ENCODE measurements at places on chromosomes 7 and 10.

DNA sequence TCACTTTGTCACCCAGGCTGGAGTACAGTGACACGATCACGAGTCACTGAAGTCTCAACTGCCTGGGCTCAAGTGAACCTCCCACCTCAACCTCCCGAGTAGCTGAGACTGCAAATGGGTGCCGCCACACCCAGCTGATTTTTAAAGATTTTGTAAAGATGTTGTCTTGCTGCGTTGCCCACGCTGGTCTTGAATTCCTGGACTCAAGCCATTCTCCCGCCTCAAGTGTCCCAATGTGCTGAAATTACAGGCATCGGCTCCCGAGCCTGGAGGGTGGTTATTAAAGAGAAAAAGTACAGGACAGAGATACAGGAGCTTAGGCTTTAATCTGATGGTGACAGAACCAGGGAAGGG lies 55.1 kb downstream of the KCTD7 start:
- no peak for DNase-seq

- DNase-seq: no peak
Observed at GRCh38 chr10:108180878-108181277, 1016.4 kb upstream of the SORCS1 start.

- DNase-seq: no peak
Observed at GRCh38 chr7:146185844-146186243, 69.2 kb downstream of the CNTNAP2 start.

DNA sequence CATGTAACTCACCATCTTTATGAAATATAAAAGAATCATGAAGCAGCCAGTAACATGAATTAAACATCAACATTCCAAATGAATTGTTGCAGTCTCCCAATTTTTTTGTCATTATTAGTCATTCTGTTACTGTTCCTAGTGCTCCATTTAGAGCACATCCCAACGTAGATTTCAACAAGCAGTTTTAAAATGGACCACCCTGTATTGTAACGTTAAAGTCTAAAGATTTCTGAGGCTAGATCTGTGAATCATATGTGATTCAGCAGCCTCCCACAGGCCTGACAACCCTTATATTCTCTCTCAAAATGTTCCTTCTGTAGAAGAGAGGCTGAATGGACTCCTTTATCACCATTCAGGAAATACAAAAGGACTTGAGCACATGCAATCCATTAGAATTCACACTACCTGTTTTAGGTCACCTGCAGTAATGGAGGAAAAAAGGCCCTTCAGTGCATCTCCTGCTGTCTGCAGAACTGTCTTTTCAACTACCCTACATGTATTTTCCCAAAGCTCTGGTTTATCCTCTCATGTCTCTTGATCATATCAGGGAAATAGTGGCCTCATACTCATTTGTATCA lies 81.4 kb downstream of the CACNA2D1 start:
- no peak for DNase-seq

DNA sequence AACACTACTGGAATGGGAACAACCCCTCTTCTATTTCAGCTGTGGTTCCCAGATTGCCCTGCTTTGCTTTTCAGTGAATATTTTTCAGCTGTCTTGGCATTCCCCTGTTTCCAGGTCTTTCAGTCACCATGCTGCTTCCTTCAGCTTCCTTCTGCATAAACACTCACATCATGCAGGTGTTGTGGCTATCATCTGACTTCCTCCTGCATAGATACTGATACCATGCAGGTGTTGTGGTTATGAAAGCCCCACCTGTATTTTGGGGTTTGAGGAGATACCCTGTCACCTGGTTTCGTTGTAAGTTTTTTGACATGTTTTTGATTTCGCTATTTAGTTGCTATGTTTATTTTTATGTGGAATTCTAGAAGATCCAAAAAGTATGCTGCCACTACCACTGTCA lies 71.5 kb downstream of the SLC35B4 start:
- no peak for DNase-seq

DNA sequence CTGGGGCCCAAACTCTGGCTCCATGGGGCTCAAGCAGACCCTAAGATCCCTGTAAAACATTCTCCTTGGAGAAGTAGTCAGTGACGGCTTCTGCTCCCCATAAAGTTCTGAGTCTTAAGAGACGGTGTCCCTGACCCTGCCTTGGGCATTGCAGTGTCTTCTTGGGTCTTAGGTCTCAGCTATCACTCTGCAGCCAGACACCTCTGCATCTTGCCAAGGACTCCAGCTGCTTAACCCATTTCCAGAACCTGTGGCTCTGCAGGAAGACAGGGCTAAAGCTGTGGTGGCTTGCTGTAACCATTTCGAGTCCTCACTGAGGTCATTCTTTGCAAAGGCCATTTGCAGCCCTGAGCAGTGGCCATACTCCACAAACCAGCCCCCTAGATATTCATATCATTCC lies 337.1 kb upstream of the ZMIZ1 start:
- DNase-seq: no peak

- DNase-seq: no peak
Observed at GRCh38 chr10:115951242-115951641, 321.8 kb downstream of the GFRA1 start.

- no peak for DNase-seq
Observed at GRCh38 chr7:112876877-112877276, 86.7 kb upstream of the TMEM168 start.

- DNase-seq: peak; percentile 44
Observed at GRCh38 chr10:59006511-59007306, 169.7 kb upstream of the PHYHIPL start.

- no peak for DNase-seq
Observed at GRCh38 chr7:108578937-108579336, 9.3 kb downstream of the DNAJB9 start.

DNA sequence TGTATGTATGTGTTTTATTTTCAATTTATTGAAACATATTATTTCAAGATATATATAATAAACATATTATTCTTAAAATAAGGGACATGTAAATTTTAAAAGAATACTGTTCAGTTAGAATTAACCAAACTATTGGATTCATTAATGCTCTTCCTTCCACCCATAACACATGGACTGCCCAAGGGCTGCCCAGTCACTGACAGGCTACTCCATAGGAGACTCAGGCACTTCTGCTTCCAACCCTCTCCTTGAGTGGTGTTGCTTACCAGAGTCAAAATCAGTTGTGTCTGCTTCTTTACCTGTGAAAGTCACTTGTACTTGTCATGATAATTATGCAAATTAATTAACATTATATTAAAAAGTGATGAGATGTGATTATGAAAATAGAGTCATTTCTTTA lies 9.8 kb upstream of the GPR37 start:
- no peak for DNase-seq

GRCh38 chr10:89351780-89352597 lies 24.2 kb downstream of the IFIT3 start:
- peak; percentile 55 for DNase-seq

- DNase-seq: no peak
Observed at GRCh38 chr7:116337800-116338199, 127.5 kb downstream of the TES start.

GRCh38 chr10:119101366-119102098 lies 2.4 kb upstream of the DENND10 start:
- no peak for DNase-seq

- DNase-seq: no peak
Observed at GRCh38 chr7:122304319-122304975, at the start of gene FEZF1. TSS of gene FEZF1 (minus strand) at chr7:122304750. CDS start at chr7:122304437, 313 bp downstream.

- DNase-seq: no peak
Observed at GRCh38 chr7:120564145-120564544, 291.2 kb downstream of the KCND2 start.

- DNase-seq: no peak
Observed at GRCh38 chr7:138608275-138608674, 92.9 kb downstream of the SVOPL start.

DNA sequence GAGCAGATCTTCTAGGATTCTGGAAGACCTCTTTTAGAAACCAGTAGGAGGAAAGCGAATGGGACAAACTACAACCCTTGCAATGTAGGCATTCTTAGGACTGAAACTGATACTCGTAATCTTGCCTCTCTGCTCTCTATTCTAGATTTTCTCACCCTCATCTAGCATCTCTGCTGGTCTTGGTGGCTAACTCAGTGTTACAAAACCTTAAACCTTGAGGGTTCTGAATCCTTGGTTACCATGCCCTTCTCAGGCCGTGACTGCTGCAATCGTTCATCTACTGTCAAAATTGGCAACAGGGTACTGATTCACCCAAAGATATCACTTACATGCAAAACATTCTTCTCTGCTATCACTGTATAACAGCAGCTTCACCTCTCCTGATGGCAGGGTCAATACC lies 55.2 kb downstream of the SAMD9 start:
- no peak for DNase-seq

DNA sequence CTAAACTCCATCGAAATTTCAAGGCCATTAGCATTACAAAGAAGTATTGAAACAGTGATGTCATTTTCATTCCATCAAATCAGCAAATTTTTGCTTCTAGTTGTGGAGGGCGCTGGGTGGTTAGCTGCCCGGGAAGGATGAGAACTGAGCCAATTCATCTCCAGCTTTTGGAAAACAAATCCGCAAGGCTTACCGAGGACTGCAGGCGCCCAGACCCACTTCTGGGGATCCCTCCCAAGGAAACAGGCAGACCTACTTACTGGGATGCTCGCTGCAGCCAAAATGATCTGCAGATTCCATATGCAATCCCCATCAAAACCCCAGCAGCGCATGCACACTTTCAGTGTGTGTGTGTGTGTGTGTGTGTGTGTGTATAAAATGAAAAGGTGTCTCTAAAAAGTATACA lies 19.2 kb downstream of the TNRC18 start:
- no peak for DNase-seq

DNA sequence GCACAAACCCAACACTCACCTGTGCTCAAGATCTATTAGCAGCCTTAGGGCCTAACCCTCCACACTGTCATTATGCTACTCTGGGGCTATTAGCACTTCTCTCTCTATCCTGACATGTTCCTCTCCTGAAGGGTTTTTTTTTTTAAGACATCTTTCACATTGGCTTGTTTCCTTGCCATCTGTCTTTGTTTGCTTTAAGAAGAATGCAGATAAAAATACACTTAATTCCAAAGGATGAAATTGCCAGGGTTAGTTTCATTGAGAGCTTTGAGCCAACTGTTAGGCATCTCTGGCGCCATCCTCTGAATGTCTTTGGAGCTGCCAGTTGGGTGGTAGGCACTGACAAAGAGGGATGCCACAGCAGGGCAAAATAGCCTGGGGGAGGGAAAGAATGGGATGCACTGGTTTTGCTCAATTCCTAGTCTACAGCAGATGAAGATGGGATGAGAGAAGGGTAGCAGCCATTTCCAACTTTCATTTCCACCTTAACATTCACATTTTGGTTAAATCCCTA lies 399.2 kb downstream of the SORCS1 start:
- no peak for DNase-seq

DNA sequence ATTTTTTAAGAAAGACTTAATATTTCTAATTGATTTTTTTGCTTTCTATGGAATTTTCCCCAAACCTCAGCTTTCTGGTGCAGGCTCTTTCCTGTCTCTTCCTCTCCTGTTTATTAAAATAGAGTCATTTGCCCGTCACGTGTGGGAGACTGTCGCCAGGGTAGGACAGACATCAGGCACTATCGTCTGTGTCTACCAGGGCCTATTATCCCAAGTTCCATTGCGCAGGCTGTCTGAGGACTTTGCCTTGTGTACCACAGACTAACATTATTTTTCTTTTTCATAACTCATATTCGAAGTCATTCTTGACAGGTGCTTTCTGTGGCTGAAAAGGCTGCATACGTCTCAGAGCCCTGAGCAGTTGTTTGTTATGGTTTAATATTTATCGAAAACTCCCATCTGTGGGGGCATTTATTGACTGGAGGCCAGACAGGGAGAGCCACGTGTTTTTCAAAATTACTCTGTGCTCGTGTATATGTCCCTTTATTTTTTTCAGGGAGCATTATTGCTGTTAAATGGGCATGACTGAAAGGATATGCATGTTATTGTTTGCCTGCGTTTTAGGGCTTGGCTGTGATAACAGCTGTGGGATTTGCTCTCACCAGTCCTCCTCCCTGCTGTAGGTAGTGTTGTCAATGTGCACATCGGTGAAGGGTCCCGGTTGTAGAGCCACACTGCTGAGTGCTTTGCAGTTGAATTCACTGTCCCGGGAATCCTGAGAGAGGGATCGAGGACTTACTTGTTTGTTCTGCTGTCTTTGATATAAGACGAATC lies 89.8 kb downstream of the CAMK1D start:
- DNase-seq: no peak

- DNase-seq: no peak
Observed at GRCh38 chr10:82660205-82660604, 785.2 kb downstream of the NRG3 start.

DNA sequence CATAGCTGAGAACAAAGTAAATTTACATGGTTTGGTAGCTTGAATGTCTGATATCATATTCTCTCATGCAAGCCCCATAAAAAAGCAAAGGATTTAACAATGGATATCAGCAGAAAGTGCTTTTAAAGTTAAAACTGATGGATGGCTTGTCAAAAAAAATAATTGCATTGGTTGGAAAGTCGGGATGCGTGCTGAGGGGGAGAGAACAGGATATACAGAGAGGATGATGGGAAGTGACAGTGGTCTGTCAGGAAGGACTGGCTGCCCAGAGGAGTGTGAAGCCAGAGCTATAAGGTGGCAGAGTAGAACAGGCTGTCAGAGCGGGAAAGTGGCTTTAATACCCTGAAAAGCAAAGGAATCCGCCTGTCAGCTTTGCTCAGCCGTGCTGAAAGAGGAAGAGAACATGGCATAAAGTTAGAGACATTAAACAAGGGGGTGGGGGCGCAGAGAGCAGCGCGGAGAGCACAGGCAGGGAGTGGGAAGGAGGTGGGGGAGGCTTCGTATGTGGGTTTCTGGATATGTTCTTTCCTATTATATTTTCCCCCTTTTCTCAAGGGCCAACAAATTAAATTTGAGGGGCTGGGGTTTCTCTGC lies 493.0 kb downstream of the LRMDA start:
- DNase-seq: no peak

DNA sequence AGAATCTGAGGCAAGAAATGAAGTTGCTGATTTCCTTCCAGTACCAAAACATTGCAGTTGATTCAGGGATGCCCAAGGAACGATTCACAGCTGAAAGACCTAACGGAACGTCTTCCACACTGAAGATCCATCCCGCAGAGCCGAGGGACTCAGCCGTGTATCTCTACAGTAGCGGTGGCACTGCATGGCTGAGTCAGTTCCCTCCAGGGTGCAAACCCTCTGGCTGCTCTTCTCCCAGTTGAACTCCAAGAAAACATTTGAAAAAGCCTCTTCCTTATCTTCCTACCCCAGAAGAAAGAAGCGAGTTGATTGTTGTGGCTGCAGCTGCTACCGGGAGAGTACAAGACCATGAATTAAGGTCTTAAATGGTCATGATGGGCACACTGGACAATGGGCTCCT lies 147.1 kb upstream of the PRSS1 start:
- DNase-seq: no peak

- DNase-seq: no peak
Observed at GRCh38 chr7:30465811-30466180, 12.8 kb downstream of the NOD1 start.

DNA sequence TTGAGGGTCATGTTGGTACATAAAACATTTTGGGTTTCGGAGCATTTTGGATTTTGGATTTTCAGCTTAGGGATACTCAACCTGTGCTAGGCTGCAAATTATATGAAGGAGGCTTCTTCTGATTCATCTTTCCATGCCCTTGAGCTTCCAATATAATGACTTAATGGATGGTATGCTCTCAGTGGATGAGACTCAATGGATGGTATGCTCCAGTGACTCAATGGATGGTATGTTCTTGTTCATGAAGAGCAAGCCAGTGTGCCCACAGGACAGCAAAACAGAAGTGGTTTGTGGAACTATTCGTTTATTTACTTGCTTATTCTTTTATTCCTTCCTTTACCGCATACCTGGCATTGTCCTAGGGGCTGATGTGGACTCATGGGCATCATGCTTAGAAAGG lies 969.6 kb downstream of the LRMDA start:
- no peak for DNase-seq

Data from adrenal gland (tissue), 19 donors.